ENCODE measurements at places on chromosomes 11 and 22.

DNA sequence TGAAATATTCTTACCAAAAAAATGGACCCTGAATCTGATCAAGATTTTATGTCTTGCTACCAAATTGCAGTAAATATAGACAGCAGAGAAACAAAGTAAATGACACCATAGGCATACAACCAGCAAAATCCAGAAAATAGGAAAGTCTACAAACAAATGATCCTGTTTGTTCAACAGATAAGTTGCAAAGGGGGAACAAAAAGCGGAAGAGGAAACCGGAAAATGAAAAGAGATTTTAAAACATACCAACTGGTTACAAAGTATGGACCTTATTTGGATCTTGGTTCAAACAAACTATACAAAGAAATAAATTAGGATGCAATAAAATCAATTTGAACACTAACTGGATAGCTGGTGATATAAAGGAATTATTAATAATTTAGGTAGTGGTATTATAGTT lies 92.0 kb downstream of the TMPRSS5 start:
- no peak for DNase-seq

DNA sequence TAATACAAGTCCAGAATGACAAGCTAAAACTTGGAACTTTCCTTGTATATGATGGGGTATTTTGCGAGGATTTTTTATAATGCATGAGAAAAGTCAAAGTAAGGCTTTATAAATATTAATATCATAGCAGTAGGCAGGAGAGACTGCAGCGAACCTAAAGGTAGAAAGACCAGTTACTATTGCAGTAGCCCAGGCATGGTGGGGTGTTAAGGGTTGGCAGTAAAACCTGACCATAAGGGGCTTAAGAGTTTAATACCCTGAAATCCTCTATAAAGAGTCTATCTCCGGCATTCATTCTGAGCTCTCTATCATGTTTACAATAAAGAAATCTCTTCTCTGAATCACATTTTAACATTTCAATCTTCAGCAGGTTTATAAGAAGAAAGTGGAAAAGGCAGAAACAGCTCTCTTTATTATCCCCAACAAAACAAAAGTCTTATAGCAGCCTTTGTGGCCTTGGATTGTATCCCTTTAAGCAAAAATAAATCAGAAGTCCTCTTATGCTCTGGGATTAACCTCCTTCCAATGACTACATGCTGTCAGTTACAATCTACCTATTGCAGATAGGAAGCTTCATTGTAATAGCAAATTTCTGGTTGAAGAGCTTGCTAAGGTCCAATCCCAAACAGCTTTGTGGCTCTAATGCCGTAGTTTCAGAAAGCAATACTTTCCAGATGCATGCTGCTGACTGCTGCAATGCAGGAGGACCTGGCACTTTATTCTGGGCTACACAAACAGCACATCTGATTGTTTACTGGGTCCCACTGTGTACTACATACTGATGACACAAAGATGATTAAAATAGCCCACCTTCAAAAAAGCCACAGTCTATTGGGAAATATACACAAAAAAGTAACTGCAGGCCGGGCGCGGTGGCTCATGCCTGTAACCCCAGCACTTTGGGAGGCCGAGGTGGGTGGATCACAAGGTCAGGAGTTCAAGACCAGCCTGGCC lies 45.8 kb downstream of the SIK3 start:
- no peak for DNase-seq

DNA sequence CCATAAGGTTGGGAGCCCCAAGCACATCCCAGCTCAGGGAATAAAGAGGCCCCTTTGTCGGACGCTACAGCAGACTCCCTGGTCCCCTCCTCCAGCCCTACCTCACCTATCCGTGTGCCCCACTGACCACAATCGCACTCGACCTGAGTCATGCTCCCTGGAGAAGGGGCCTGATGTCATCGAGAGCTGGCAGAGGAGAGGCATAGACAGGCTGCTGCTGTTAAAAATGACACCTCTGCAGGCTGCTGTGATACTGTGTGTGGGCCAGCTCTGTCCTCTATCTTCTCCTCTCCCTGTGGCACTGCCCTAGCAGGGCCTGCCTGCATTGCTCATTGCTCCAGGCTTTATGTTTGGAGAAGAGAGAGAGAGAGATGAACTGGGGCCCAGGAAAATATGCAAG lies 123.4 kb upstream of the SYT13 start:
- DNase-seq, result no peak

DNA sequence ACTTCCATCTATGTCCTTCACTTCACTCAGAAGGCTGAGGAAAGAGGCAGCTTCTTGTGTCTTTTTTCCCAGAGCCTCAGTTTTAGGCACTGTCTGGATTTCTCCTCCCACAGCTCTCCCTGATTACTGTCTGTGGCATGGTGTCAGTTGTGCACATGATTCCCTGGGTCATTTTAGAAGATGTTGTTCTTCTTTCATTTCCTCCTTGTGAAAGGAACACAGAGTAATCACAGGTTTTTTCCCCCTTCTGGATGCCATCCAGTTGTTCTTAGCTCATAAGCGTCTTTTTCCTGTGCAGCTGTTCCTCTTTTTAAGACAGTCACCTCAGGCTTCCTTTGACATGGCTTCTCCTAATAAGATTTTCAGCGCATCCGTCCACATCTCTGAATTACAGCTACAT lies 212.2 kb downstream of the FAM181B start:
- DNase-seq, result no peak

- DNase-seq, result no peak
Measured at GRCh38 chr22:33606504-33606903, 313.8 kb downstream of the LARGE1 start.

DNA sequence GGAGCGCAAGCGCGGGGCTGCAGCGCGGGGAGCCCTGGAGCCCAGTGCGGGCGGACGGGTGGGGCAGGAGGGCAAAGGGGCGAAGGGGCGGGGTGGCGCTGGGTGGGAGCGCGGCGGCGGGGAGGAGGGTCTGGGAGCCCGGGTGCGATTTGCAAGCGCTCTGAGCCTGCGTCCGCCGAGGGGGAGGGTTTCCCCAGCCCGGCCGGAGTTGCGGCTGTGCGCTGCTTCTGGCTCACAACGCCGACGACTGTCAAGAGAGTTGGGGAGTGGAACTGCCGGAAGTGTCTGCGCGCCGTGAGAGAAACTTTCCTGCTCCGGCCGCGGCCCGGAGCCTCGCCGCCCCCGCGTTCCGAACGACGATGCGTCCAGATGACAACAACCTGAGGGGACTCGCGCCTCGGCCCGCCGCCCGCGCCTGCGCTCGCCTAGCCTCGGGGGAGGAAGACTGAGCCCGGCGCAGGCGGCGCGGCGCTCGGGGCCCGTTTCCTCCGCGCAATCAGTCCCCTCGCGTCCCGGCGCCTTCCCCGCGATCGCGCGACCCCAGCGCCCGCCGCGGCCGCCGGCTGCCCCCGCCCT lies at the start of gene ARHGAP42:
TSS of gene ARHGAP42 (plus strand) at position 235 of the 576 bp plus-strand sequence. CDS start 391 bp downstream, outside the sequence.
- DNase-seq, result no peak

GRCh38 chr11:33863418-33864172 lies 28.3 kb downstream of the LMO2 start:
- DNase-seq, result no peak

DNA sequence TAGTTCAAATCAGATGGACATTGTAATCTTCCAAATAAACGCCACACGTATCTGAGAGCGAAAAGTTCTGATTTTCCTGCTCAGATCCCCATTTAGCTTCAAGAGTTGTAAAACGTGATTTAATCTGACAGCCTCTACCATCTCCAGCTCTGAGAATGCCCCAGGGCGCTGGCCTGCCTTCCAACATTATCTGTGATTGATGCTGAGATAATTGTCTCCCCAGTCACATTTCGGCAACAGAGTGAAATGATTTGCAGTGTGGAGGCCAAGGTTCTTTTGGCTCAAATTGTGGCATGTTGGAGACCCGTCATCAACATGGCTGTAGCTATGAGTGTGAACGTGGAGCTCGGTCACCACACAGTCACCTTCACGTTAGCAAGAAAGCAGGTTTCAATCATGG lies 283.4 kb downstream of the BRD1 start:
- DNase-seq, result no peak

DNA sequence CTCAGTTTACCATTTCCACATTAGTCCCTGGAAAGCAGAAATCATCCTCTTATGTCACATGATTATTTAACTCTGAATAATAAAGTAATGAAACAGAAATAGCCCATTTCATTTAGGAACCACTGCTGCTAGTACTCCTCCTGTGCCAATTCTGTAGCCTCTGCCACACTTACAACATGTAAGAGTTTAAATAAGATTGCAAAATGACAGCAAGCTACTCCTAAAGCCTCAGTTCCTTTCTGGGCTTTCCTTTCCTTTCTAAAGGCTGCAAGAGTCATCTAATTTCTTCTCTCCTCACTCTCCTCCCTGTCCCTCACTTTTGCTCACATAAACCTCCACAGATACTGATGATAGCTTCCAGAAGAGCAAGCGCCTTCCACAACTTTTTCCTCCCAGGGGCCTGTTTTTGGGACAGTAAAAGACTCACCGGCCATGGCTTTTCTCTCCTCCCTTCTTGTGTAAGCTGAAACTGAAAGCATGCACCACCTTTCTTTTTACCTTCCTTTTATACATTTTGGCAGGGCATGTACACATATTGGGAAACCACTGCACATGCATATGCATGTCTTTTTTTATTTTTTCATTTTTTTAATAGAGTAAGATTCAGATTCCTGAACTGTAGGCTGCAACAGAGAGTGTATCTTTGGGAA lies 38.5 kb downstream of the CARD18 start:
- no peak for DNase-seq

GRCh38 chr22:46918197-46918596 lies 155.7 kb downstream of the TBC1D22A start:
- DNase-seq, result no peak

DNA sequence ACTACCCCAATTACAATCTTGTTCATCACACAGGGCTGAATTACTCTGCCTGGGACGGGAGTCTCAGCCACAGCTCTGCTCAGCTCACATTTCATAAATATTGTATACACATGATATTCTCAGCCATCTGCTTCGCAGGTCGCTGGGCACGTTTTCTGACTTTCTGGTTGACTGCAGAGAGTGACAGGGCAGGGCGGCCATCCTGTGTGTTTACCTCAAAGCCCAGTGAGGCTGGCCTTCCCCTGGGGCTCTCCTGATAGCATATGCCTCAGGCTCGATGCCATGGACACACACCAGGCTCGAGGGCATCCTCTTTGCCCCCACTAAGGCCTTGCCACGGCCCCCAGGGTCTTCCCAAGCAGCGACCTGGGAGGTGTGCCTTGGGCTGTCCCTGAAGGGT lies 345.0 kb downstream of the CADM1 start:
- DNase-seq, result no peak

DNA sequence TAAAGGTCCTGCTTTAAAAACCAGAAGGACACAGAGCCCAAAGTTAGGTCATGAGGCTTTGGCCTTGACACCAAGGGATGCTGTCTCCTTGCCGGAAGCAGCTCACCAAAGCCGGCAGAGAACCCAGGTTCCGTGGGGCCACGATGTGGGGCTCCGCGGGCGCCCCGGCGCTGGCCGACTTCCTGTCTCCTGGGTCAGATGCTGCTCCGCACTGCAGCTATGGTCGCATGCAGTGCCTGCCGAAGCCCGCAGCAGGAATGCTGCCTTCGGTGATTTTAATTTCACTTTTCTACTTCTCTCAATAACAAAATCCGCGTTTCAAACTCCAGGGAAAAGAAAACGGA lies 454 bp upstream of the OTUB1 start:
- DNase-seq, result peak; percentile 71

DNA sequence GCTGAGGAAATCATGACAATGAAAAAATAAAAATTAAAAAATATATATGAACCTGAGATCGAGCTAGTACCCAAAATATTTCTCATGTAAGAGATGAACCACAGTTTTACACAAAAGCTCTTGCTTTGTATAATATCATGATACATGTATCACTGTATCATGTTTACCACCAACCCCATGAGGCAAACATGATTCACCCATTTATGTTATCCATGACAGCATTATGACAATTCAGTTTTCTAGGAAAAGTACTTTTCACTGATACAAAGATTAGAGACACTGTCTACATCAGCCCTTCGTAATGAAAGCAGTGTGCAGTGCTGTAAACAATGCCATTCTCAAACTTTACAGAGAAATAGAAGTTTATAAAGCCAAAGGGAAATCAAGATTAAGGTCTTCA lies 852.5 kb upstream of the LRRC4C start:
- no peak for DNase-seq

DNA sequence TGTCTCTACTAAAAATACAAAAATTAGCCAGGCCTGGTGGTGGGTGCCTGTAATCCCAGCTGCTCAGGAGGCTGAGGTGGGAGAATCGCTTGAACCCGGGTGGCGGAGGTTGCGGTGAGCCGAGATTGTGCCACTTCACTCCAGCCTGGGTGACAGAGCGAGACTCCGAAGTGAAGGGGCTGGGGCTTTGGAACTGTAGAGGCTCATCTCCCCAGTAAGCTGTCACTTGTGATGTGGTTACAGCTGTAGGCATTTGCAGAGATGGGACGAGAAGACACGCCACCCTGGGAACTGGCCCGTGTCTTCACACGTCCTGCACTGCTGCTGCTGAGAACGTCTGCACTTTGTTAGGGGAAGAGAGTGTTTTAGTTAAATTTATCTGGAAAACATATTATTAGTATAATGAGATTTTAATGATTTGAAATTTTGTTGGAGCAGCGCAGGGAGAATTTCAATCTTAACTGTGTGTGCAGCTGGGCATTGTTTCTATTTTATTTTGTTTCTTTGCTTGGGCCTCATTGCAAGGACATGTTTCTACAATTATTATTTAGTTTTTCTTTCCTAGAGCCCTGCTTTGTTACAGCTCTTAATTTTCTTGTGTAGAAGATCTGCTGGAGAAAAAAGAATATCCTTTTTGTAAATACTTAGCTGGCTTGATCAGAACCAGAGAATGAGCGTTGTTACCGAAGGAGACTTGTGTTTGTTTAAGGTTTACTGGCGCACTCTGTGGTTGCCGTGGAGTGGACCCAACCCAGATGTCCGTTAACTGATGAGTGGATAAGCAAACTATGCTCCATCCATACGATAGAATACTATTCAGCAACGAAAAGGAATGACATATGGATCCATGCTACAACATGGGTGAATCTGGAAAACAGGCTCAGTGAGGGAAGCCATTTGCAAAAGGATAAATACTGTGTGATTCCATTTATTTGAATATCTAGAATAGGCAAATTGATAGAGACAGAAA lies 18.4 kb downstream of the PARVB start:
- DNase-seq, result no peak

- DNase-seq, result no peak
Measured at GRCh38 chr11:74175920-74176319, 4.8 kb downstream of the PPME1 start.

DNA sequence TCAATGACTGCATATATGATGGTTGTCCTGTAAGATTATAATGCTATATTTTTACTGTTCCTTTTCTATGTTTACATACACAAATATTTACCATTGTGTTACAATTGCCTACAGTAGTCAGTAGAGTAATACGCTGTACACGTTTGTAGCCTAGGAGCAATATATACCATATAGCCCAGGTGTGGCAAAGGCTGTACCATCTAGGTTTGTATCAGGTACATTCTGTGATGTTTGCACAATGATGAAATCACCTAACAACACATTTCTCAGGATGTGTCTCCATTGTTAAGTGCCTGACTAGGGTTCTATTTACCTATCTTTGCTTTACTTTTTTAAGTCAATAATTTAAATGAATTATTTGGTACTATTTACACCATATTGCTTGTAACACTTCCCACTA lies 21.9 kb downstream of the PRR5L start:
- DNase-seq, result no peak

DNA sequence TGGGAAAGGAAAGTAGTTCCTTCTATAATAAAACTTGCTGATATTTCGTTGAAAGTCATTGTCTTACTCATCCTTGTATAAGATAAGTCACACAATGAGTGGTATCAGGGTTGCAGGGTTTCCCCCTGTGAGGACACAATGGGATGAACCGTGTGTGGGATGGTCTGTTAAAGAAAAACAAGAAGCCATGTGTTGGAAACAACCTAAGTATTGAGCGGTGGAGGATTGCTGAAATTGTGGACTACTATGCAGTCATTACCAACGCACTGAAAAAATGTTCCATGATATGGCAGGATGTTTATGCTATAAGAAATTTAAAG lies 28.6 kb downstream of the PTPRJ start:
- no peak for DNase-seq
